Stimulated activated CD8-positive, alpha-beta memory T cell treated with anti-CD3 and anti-CD28 coated beads, Interleukin-4, amount 100 ng/mL, for 1 hour (primary cell): ENCODE measurements at places on chromosomes 11 and 22.

- no peak for DNase-seq
Observed at GRCh38 chr11:31844351-31844750, 33.2 kb upstream of the PAX6 start.

DNA sequence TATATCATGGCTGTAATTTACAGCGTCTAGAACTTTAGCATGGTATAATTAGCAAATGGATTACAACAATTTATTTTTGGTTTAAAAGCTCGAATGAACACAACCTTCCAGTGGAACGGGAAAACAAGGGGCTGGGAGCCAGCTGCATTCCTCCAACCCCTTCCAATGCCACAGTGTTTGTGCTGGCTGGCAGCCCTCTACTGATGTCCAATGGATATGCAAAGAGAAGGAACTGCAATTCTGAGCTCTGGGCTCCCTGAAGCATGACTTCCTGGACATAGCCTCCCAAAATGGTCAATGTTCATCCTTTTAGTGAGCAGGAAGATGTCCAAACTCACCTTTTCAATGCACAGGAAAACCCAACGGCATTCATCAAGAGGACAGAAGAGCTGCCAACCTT, 288.3 kb downstream of the TENM4 start:
- no peak for DNase-seq

GRCh38 chr11:84790849-84791427, 836.2 kb downstream of the DLG2 start:
- DNase-seq, result no peak

DNA sequence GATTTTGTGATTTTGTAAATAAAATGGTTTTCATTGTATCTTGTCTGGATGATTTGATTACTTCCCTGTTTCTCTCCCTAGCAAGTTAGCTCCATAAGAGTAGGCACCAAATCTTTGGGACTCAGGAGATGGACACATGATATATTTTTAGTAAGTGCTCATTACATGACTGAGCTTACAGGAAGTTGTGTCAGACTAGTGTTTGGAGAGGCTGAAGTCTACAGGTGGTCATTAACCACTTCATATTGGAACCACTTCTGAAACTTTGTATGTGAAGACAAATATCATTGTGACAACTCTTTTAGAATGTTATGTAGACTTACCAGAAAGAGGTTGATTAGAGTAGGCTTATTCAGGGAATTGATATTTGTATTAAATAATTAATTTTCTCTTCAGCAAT, 19.1 kb downstream of the ARHGAP42 start:
- no peak for DNase-seq

GRCh38 chr22:30422481-30423300, 2.9 kb upstream of the MTFP1 start:
- DNase-seq, result no peak

DNA sequence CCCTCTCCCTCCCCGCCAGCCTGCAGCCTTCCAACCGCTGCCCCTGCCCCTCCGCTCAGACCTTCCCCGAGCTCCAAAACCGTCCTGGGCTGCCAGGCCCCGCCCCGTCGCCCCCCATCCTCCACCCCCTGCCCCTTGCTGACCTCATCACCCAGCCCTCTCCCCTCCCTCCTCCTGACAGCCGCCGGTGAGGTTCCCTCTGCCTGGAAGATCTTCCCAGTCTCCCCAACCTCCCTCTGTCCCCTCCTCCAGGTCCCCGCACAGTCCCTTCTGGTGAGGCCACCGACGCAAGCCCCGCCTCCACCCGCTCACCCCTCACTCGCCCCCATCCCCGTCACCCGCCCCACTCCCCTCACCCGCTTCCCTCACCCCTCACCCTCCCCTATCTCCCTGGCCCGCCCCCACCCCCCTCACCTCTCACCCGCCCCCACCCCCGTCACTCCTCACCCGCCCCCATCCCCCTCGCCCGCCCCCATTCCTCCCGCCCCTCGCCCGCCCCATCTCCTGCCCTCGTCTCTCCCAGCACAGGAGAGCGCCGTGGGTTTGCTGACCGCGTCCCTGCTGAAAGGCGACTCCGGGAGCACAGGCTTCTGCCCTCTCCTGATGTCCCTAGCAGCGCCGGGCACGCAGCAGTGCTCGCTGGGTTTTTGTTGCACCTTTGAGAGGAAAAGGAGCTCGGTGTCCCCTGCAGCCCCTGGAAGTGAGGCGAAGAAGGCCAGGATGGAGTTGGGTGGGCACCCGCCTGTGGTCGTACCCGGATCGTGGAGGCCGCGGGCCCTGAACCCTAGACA, 16.4 kb upstream of the UPK3A start:
- DNase-seq, result no peak

DNA sequence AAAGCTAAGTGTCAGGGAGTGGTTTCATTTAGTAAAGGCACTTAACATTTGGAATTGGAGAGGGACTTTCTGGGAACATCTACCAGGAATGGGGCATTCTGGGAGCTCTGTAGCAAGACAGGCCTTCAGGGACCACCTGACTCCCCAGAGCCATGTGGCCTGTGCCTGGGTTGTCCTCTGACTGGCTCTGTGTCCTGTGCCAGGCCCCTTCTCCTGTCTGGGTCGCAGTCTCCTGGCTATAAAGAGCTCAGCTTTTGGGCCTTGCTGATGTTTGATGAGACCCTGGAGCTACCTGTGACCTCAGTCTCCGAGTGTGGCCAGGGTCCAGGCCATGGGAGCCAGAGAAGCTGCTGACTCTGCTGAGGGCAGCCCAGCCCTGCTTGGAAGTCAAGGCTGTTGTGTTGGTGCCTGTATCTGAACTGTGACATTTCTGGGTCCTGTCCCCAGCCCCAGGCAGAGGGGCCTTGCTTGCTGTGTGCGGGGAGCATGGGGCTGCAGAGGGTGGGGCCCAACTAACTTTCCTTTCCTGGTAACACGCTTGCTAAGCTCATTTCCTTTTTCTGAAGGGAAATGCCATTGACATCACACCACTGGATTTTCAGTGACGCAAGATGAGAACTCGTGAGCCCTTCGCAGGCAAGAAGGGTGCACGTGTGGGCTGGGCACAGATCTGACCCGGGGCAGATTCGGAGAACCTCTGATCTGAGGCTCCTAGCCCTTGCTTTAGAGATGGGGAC, 41.3 kb downstream of the LRRC32 start:
- no peak for DNase-seq

DNA sequence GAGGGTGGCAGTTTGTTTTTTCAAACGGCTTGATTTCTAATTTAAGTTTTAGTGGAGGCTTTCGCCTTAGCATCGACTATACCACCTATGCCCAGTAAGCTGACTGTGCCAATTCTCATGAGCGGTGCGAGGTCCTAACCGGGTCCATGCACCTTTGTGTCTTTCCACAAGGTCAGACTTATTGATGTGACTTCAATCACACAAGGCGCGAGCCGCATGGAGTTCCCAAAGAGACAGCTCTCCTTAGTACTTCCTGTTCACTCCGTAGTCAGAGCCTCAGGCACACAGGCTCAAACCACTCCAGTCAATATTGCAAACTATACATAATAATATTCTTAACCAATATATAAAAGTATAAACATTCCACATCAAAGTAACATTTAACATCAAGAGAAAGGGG, 18.2 kb downstream of the ST14 start:
- DNase-seq, result no peak

- no peak for DNase-seq
Observed at GRCh38 chr11:93278976-93279375, 51.6 kb upstream of the DEUP1 start.

DNA sequence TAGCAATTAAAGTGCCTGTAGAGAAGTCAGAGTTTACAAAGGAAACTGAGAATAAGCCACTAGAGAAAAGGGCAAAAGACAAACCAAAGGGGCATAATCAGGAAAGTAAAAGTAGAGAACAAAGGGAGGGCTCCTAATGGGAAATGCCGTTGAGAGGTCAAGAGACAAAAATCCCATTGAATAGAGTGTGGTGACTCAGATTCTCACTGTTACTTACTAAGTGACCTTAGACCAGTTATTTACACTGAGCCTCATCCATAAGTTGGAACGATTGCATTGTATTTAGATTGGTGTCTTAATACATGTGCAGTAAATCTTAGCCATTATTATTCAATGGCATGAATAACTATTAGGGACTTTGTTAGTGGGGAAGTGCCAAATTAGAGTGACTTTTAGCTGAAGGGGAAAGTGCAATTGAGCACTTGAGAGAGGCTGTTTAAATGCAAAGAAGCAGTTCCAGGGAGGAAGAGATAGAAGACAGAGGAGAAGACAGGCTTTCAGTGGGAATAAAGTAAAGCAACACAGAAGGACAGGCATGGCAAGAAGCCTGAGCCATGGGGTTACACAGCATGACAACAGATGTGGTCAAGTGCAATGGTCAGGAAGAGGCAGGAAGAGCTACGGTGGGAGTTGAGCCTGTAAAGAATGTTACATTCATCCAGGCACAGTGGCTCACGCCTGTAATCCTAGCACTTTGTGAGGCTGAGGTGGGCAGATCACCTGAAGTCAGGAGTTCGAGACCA, 82.6 kb downstream of the UBASH3B start:
- DNase-seq, result no peak

DNA sequence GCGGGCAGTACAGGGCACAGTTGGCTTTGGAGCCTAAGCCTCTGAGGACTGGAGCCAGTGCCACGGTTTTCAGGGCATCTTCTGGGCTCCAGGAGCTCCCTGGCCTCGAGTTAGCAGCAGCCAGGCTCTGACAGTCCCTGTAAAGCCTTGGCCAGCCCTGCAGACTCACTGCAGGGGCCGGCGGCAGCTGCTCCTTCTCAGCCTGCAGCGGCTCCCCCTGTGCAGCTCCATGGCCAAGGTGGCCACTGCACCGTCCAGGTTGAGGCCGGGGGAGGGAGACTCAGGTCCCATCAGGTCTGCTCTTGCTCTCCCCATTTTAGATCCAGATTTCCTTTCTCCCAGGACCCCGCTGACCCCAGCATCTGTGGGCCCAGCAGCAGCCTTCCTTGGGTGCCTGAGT, 1461.1 kb downstream of the BRD1 start:
- no peak for DNase-seq

GRCh38 chr22:19819208-19819910, 35.3 kb downstream of the GNB1L start:
- no peak for DNase-seq

DNA sequence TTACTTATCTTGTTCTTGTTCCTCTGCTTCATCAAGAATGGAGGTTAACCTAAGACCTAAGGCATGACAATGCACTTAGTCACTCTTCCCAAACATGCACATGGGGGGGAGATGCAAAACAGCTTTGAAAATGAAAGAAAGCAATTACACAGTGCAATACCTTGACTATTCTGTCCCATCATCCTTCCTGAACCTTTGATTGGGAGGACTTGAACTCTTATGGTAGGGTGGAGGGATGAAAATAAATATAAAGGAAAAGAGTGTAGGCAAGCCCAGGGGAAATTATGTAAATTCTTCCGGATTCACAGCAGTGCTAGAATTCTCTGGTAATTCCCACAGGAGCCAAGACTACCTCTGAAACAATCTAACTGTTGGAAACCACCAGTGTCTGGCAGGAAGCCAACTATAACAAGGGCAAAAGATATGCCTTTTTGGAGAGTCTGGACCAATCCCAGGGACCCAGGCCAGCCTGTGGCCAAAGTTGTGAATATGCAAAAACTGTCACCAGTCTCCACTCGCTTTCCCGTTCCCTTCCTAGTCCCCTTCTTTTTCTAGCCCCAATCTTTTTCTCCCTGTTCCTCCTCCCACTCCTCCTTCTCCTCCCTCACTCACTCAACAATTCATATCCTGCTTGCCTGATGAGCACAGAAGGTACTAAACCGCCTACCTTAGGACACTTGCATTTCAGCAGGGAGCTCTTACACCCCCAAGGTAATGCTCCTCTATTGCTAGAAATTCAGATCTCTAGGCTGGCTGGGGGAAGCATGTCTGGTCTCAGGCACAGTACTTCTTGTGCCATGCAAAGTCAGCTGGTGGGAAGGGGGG, 2.5 kb upstream of the RCN1 start:
- no peak for DNase-seq

DNA sequence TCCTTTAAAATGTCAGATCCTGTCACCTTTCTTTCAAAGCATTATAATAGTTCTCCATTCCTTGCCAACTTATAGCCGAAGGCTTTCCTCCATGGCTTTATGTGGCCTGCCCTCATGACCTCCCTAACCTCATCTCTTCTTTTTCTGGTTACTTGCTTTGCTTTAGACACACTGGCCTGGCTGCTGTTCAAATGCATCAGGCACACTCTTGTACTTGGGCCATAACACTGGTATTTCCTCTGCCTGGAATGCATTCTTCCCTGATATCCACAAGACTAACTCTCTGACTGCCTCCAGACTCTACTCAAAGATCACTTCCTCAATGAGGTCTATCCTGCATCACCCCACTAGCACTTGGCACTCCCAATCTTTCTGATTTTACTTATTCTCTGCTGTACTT, 710.3 kb downstream of the KCNA4 start:
- DNase-seq, result no peak

DNA sequence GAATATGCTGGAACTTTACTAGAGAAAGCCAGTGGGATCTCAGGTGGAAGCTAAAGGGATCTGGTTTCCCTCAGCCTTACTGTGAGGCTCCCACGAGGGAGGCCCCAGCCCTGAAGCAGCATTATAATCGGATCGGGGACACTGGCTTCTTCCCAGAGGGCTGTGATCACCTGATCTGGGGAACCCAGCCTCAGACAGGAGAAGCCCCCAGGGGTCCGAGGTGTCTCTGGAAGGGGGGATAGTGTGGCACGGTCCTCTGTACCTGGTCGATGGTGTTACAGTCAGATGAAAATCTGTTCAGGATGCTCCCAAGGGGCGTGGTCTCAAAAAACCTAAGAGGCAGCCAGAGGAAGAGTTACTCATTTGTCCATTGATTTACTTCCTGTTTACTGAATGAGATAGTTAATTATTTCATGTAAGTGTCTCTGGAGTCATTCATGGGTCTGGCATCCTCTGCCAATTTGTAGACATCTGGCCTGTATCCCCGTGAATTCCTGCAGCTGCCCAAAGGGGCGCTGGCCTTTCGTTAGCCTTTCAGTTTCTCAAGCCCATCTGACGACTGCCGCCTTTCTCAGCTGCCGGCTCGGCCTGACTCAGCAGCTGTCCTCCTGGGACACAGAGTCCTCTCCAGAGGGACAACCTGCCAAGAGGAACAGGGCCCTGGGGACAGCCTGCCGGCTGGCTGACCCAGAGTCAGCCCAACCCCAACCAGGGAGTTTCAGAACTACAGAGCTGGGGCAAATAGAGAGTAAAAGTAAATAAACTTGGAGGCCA, 17.0 kb upstream of the KCNJ11 start:
- DNase-seq, result no peak

GRCh38 chr11:105135883-105136282, 3.7 kb downstream of the CARD18 start:
- no peak for DNase-seq

GRCh38 chr22:22858559-22858937, 29.1 kb upstream of the IGLL5 start:
- DNase-seq, result no peak

DNA sequence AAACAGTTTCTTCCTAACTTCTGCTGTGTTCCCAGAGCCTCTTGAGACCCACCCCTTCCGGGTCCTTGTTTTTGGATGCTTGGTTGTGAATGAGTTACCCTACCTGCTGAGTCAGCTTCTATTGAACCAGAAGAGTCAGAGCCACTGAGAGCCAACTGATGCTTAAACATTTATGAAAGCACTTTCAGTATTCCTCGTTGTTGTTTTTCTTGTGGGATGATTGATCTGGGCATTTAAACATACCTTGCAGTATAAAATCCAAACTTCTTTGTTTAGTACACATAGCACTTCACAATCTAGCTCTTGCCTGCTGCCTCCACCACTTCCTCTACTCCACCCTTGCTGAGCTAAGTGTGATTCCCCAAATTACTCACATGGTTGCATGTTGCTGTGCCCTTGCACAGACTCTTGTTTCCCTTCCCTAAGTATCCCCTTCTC, 5.5 kb downstream of the PRSS23 start:
- no peak for DNase-seq
